ENCODE measurements at places on chromosomes 2 and 18. TPM values are rescaled to one million over a fixed set of nuclear protein-coding genes. Genes with fewer than 3 reads are reported as not detected.
A peak's percentile ranks its signal among the peaks of the same experiment; 100 is the strongest.

DNA sequence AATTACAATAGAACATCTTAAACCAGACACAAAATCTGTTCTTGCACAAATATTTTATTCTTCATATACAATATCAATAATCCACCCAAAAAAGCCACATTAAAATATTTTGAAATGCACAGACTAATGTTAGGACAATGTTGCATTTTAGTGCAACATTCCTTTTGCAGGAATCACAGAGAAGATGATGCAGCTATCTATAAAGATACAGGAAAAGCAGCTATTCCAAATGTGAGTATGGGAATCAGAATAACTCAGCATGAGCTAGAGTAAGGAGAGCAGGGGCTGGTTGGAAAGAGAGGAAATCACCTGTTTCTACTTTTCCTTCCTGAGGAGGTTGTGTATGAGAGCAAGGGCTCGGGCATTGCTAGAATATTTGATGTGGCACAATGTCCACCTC, 4.8 kb downstream of the C2orf66 start:
- DNase-seq, result no peak
- no peak overlapping the region for H3K4me3 ChIP-seq
- no peaks in the 10 kb centered on the region for H3K27me3 ChIP-seq
- H3K4me1 ChIP-seq, result no peaks in the 10 kb centered on the region
- H3K36me3 ChIP-seq, result no peaks in the 10 kb centered on the region
- no peak overlapping the region for H3K27ac ChIP-seq

- H3K27ac ChIP-seq, result peak overlapping the region; percentile 84
- DNase-seq, result no peak
- H3K4me1 ChIP-seq, result peaks cover 29% of the 10 kb centered on the region
- no peaks in the 10 kb centered on the region for H3K36me3 ChIP-seq
- no peaks in the 10 kb centered on the region for H3K27me3 ChIP-seq
These were observed 27.6 kb upstream of the ASAP2 start for GRCh38 chr2:9178904-9179571.

- no peak for DNase-seq
- H3K27ac ChIP-seq, result peak overlapping the region; percentile 95
- peak overlapping the region; percentile 91 for H3K4me3 ChIP-seq
- peaks cover 40% of the 10 kb centered on the region for H3K4me1 ChIP-seq
These were observed 567 bp downstream of the PCYOX1 start for GRCh38 chr2:70258532-70258875.

DNA sequence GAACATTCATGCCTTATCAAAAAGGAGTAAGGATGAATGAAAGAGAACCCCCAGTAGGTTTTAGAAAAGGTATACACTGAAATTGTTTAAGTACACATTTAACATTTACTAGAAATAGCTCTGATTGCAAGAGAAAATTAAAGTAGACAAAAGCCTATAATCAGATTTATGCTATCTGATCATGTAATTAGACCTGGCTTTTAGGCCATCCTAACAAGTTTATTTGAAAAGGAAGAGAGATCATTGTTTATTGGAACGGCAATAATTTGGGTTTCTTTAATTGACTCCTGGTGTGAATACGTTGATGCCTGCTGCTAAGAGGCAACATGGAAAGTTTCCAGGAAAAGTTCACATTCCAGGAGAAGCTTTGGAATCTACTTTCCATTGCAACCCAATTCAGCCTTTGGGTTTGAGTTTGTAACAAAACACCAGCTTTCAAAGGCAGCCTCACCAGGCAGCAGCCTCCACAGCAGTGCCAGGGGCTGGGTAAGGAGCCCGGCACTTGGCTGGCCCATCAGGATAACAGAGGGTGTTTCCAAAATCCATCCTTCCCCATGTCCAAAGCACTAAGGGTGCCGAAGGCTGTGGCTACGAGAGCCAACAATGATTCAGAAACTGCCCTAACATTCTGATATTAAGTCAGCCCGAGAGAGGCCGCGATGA, 18.0 kb downstream of the FZD7 start:
- H3K36me3 ChIP-seq, result no peaks in the 10 kb centered on the region
- H3K4me3 ChIP-seq, result no peak overlapping the region
- no peak for DNase-seq
- no peaks in the 10 kb centered on the region for H3K27me3 ChIP-seq
- H3K27ac ChIP-seq, result no peak overlapping the region
- peaks cover 10% of the 10 kb centered on the region for H3K4me1 ChIP-seq

DNA sequence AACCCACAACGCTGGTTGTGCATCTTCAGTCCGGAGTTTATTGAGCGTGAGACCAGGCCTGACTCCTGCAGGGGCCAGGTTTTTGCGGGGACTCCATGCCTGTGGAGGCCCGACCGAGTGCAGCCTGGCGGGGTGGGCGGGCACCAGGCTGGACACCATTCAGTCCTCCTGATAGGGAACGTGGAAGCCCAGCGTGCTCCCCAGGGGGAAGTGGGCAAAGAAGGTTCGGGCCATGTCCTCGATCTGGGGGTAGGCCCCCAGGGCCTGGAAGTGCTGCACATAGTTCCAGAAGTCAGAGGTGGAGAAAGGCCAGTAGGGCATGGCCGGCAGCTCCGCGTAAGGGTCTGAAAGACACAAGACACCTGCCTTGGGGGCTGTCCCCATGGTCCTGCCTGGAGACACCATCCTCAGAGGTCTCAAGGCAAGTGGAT, 1.4 kb downstream of the OTOS start:
- peaks cover 16% of the 10 kb centered on the region for H3K4me1 ChIP-seq
- no peak for DNase-seq

GRCh38 chr18:63120620-63121019, 198.9 kb downstream of the BCL2 start:
- H3K36me3 ChIP-seq, result no peaks in the 10 kb centered on the region
- no peak overlapping the region for H3K27ac ChIP-seq
- no peak for DNase-seq
- H3K27me3 ChIP-seq, result no peaks in the 10 kb centered on the region

- peaks cover 26% of the 10 kb centered on the region for H3K4me1 ChIP-seq
- DNase-seq, result no peak
- H3K4me3 ChIP-seq, result peak overlapping the region; percentile 68
- no peaks in the 10 kb centered on the region for H3K27me3 ChIP-seq
These were observed 1.1 kb upstream of the CDH2 start for GRCh38 chr18:28177828-28178635.

DNA sequence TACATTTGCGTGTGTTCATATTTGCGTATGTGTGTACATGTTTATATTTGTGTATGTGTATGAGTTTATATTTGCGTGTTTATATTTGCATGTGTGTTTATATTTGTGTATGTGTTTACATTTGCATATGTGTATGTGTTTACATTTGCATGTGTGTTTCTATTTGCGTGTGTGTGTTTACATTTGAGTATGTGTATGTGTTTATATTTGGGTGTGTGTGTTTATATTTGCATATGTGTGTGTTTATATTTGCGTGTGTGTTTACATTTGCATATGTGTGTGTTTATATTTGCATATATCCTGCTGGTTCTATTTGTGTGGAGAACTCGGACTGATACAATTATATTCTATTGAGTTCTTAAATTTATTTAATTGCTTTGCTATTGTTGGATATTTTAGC, 115.2 kb upstream of the CTDP1 start:
- no peaks in the 10 kb centered on the region for H3K36me3 ChIP-seq
- H3K27me3 ChIP-seq, result no peaks in the 10 kb centered on the region
- H3K4me3 ChIP-seq, result no peak overlapping the region
- peaks cover 15% of the 10 kb centered on the region for H3K4me1 ChIP-seq
- DNase-seq, result no peak

DNA sequence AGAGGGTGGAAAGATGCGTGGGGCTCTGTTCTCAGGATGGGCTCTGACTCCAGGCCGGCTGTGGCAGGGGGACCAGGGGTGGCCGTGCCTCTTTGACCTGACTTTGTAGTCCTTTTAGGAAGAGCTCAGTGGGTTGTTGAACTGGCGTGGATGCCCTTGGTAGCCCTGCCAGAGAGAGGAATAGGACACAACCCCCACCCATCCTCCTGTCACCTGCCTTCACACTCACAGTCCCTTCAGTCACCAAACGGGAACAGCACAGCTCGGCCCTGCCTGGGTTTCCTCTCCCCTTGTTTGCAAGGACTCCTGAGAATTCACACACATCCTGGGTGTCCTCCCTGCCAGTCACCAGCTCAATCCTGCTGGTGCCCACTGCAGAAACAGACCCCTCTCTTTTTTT, 20.1 kb upstream of the MRPL33 start:
- H3K27ac ChIP-seq, result no peak overlapping the region
- H3K36me3 ChIP-seq, result no peaks in the 10 kb centered on the region
- no peaks in the 10 kb centered on the region for H3K4me1 ChIP-seq
- no peak for DNase-seq

DNA sequence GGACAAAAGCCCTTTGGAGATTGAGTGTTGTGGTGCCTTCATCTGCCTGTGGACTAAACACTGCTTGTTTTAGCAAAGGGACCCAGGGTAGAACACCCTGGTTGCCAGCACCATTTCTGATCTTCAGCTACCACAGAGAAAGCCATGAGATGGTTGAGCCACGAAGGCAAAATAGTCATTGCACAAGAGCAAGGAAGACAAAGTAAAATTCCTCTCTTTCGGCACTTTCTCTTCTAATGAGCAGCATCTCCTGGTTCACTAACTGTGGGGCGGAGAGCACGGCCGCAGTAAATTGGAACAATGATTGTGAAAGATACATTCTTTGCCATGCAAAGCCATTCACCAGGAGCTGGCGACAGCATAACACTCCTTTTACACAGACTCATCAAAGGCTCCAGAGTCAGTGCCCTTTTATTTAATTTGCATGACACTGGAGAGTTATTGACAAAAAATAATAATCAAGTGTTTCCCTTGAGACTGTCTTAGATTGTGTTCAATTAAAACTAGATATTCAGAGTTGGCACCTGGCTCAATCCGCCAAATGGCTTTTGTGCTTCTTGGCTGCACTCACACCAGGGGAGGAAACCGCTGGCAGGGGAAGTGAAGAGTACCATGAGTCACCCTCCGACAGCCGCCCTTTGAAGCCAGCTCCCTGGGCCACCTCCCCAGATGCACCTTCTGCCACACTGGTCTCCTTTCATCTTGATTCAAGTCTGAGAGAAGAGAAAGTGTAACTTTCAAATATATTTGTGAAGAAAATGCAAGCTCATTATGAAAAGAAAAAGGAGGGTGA, 100.5 kb upstream of the MEIS1 start:
- no peak for DNase-seq
- no peaks in the 10 kb centered on the region for H3K36me3 ChIP-seq
- no peaks in the 10 kb centered on the region for H3K27me3 ChIP-seq
- no peak overlapping the region for H3K4me3 ChIP-seq
- H3K27ac ChIP-seq, result no peak overlapping the region
- H3K4me1 ChIP-seq, result no peaks in the 10 kb centered on the region

DNA sequence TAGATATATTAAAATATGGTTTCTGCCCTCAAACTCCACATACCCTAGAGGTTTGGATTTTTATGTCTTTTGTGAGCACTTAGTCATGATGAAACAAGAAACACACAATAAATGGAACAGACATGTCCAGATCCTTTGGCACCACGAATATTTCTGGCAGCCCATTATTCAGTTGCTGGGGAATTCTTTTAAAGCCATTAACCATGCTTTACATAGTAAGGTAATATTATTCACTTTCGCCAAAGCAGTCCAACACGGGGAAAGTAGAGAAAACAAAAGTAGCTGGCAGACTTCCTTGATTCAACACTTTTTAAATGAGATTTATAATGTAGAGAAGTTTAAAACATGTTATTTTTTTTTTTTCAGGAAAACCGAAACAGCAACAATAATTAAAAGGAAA, 235.4 kb downstream of the PIEZO2 start:
- DNase-seq, result no peak
- H3K36me3 ChIP-seq, result no peaks in the 10 kb centered on the region
- H3K27ac ChIP-seq, result no peak overlapping the region
- no peaks in the 10 kb centered on the region for H3K27me3 ChIP-seq
- H3K4me3 ChIP-seq, result no peak overlapping the region

GRCh38 chr2:19536136-19536535, 177.7 kb upstream of the OSR1 start:
- H3K4me3 ChIP-seq, result no peak overlapping the region
- no peak for DNase-seq
- no peaks in the 10 kb centered on the region for H3K36me3 ChIP-seq
- H3K4me1 ChIP-seq, result peaks cover 8% of the 10 kb centered on the region

GRCh38 chr2:23211987-23212583, 172.9 kb upstream of the KLHL29 start:
- DNase-seq, result no peak
- no peak overlapping the region for H3K27ac ChIP-seq
- H3K27me3 ChIP-seq, result no peaks in the 10 kb centered on the region
- H3K4me3 ChIP-seq, result no peak overlapping the region

DNA sequence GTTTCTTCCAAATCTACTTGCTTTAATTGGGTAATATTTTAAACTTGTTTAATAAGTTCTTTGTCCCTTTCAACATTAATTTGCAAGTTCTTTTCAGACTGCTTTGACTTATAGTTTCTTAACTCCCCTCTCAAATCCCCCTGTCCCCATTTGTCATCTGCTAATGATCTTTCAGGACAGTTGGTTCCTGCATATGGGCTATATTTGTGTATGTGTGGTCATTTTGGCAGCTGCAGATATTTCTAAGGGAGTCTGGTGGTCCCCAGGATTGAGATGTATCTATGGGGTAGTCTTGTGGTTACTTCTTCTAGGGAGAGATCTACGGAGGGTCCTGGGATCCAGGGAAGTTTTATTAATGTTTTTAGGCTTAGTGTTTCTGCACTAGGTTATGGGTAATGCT, 120.6 kb upstream of the SP3 start:
- no peak overlapping the region for H3K4me3 ChIP-seq
- no peaks in the 10 kb centered on the region for H3K27me3 ChIP-seq
- H3K36me3 ChIP-seq, result no peaks in the 10 kb centered on the region
- no peaks in the 10 kb centered on the region for H3K4me1 ChIP-seq
- no peak for DNase-seq

GRCh38 chr2:56565143-56565542, 381.4 kb downstream of the CCDC85A start:
- no peaks in the 10 kb centered on the region for H3K36me3 ChIP-seq
- DNase-seq, result no peak
- H3K27ac ChIP-seq, result no peak overlapping the region
- H3K27me3 ChIP-seq, result no peaks in the 10 kb centered on the region
- H3K4me1 ChIP-seq, result no peaks in the 10 kb centered on the region

- no peak for DNase-seq
- H3K4me3 ChIP-seq, result no peak overlapping the region
These were observed 24.9 kb upstream of the RPIA start for GRCh38 chr2:88666576-88666975.

CXCR1 gene
- 0.49 TPM for total RNA-seq

ASPRV1 gene
- total RNA-seq, result 0.49 TPM

UGT1A3 gene
- not detected for total RNA-seq

PAX8 gene
- total RNA-seq, result 1.7 TPM

DYNAP gene
- not detected for total RNA-seq
